ENCODE measurements at places on chromosomes 13 and 19.

- no peak for DNase-seq
Observed at GRCh38 chr13:71831716-71832115, 35.3 kb downstream of the DACH1 start.

- no peak for DNase-seq
Observed at GRCh38 chr13:47117268-47117667, 220.4 kb upstream of the HTR2A start.

DNA sequence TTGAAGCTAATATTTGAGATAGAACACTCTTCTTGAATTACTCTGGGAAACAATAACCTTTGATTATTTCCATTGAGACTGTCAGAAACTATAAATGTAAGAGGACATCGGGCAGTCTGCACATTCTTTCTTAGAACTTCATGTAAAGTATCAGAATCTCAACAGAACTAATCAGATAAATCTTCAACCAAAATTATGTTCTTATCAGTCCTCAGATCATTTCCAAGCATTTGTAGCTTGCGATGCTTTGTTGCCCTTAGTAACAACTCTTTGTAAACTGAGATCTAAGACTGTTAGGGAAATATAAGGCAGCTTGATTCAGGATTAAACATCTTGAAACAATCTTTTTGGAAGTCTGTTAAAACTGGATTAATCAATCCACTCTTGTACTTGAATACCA is 70.3 kb downstream of the FNDC3A start:
- DNase-seq, result no peak

DNA sequence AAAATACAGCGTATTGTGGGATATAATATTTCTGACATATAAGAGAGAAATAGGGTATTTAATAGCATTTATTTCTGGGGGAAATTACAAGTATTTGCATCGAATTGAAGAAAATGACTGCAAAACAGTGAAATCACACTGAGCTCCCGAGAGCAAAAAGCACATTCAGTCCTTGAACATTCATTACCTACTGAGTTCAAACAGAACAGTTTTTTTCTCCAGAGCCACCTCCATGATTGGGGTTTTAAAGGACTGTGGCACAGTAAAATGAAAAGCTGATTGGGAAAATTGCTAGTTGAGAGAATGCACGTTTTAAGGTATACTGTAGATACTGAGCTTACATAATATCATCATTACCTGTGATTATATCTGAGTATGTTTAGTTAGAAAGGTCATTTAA is 58.0 kb upstream of the TRPC4 start:
- no peak for DNase-seq

DNA sequence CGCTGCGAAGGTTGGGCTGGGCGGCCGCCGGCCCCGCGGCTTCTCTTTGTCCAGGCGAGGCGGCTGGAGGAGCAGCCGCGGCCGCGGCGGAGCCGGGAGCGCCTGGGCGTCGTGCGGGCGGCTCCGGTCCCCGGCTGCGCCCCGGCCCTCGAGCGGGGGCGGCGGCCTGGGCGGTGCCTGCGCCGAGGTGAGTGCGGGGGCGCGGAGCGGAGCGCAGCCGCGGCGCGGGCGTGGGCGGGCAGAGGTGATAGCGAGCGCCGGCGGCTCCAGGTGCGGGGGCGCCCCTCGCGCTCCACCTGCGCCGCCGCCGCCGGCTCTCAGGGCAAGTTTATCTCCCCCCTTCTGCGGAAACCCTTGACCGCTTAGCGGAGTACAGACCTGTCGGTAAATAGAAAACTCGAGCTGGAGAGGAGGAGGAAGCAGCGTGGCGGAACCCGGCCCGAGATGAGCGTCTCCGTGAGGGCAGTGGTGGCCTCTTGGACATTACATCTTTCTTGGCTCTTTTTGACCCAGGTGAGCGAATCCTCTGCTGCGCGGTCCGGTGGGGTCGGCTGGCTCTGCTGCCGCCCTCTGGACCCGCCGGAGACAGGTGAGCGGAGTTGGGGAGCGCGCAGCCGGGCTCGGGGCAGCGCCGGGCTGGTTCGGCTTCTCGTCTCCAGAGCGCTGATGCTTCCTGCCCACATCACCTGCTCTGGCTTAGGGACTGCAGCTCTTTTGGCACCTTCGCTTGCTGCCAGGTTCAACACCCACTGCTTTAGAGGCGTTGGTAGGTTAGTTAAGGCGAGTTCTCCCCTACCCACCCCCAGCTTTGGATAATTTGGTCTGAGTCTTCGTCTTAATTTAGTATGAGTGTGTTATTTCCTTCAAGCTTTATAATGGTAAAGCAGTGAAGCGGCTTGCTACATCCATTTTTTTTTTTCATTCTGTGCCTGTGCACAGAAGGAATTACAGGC is at the start of gene MTUS2:
TSS of gene MTUS2 (plus strand) at position 241 of the 953 bp plus-strand sequence.
- DNase-seq, result peak; percentile 23
